ENCODE measurements at places on chromosomes 6 and 20. TPM values are rescaled to one million over a fixed set of nuclear protein-coding genes. Genes with fewer than 3 reads are reported as not detected.
A peak's percentile ranks its signal among the peaks of the same experiment; 100 is the strongest.

GRCh38 chr20:48805286-48805685 is 22.5 kb downstream of the PREX1 start:
- DNase-seq, result no peak

The HLA-DQA1 gene
- total RNA-seq, result not detected

DNA sequence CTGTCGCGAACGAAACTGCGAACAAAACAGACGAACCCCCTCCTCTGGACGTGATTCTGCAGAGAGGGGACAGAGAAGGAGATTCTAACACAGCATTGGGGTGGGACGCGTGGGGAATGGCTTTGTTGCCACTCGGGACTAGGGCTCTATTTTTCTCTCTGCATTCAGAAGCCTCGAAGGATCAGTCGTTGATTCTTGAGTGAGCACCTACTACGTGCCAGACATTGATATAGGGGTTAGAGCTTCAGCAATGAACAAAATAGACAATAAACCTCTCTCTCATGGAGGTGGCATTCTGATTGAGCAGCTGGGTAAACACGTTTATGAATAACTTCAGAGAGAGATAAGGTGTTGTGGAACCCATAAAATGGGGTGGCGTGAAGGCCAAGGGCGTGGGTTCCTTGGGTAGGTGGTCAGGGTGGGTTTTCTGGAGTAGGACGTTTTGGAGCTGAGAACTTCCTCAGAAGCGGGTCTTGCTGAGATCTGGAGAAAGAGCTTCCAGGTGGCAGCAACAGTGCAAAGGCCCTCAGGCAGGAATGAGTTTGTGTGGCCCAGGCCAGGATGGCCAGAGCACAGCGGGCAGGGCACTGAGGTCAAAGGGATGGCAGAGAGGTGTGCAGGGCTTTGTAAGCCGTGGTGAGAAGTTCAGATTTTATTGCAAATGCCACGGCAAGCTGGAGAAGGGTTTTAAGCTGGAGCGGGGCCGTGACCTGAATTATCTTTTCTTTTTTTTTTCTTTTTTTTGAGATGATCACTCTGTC is 884 bp downstream of the SLC2A10 start:
- peak; percentile 15 for DNase-seq

GRCh38 chr6:30042476-30042875 is 18.6 kb upstream of the POLR1H start:
- no peak for DNase-seq

DNA sequence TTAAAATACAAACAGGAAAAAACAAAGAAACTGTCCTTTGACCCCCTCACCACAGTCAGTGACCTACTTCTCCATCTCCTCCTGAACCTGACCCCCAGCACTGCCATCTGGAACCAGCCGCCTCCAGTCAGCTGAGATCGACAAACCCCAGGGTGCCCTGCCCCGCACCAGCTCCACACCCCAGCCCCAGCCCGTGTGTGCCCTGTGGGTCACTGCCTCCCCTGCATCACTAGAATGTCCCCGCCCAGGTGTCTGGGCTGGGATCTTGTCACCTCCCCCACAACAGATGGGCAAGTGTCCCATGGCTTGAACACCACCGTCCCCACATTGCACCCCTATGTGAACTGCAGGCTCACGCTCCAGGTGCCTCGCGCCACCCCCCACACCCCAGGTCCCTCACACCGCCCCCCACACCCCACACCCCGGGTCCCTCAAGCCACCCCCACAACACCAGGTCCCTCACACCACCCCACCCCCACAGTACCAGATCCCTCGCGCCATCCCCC is 13.3 kb downstream of the TAF4 start:
- no peak for DNase-seq
